ENCODE measurements at places on chromosomes 12 and 14. TPM values are rescaled to one million over a fixed set of nuclear protein-coding genes. Genes with fewer than 3 reads are reported as not detected.

Gene CPNE6
- total RNA-seq: not detected

Gene NEUROD4
- not detected for total RNA-seq

Gene BICD1
- total RNA-seq: 8.9 TPM

Gene PTGDR
- 0.29 TPM for total RNA-seq

Gene PXMP2
- total RNA-seq: 17.2 TPM

Gene PNN
- 16.5 TPM for total RNA-seq

Gene DBX2
- not detected for total RNA-seq

Gene TNFRSF1A
- 506 TPM for total RNA-seq

Gene GSC
- total RNA-seq: 0.44 TPM

Gene ENDOU
- total RNA-seq: not detected

Gene FAM186B
- total RNA-seq: 0.06 TPM

Gene RTL1
- total RNA-seq: not detected

Gene SRP54
- total RNA-seq: 53.8 TPM

Gene RERG
- total RNA-seq: 5.1 TPM

Gene PRKD1
- 18.7 TPM for total RNA-seq

Data from cardiac ventricle fibroblast (primary cell).